AG20443 (cell line): ENCODE measurements at places on chromosomes 11 and 22.

GRCh38 chr22:37448516-37449127 lies 21.3 kb upstream of the ELFN2 start:
- no peak for DNase-seq

DNA sequence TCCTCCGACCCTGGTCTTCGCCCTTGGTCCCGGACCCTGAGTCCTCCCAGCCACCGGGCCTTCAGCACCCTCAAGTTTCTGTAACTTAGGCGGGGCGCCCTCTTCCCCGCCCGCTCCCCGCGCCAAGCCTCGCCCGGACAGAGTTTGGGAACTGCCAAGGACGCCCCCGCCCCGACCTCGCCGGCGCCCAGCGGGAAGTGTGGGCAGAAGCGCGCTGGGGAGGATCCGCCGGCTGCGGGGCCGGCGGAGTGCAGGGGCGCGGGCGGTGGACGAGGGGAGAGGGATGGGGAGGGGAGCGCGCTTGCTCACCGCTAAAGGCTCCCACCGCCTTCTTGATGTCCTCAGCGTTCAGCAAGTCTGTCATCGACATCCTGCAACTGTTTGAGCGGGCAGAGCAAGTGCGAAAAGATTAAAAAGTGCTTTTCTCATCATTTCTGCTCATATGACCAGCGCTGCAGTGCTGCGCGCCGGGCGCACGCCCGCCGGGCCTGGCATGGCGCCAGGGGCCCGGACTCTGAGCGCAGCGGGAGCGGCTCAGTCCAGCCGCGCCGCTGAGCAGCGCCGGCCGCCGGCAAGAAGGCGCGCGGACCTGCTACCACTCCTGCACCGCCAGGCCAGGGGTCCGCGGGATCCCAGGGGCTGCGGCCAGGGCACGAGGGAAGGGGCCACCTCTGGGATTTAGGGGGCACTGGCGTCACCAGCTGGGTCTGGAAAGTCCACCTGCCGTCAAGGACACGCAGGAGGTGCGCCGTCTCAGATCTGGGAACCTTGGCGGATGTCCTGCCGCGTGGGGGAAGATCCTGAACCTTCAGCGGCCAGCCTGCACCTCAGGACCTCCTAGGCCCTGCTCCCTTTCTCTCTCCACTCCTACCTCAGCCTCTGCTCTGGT lies at the start of gene PVALB:
TSS of gene PVALB (minus strand) at position 400 of the 889 bp plus-strand sequence. CDS start at position 370, 30 bp downstream.
- peak; percentile 76 for DNase-seq

DNA sequence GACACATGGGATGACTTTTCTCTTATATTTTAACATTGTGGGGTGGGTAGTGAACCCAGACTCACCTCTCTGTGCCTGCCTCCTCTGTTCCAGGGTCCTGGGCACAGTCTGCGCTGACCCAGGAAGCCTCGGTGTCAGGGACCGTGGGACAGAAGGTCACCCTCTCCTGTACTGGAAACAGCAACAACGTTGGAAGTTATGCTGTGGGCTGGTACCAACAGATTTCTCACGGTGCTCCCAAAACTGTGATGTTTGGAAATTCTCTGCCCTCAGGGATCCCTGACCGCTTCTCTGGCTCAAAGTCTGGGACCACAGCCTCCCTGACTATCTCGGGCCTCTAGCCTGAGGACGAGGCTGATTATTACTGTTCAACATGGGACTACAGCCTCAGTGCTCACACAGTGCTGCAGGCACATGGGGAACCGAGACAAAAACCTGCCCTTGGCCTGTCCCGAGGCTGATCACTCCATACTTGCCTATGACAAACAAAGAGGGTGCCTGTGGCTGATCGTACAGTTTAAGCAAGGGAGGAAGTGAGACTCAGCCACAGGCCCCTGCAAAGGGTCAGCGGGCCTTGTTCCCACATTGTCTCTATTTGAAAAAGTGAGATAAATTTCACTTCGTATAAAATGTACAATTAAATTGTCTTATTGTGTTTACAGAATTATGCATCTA lies 43.7 kb upstream of the TOP3B start:
- DNase-seq, result no peak

DNA sequence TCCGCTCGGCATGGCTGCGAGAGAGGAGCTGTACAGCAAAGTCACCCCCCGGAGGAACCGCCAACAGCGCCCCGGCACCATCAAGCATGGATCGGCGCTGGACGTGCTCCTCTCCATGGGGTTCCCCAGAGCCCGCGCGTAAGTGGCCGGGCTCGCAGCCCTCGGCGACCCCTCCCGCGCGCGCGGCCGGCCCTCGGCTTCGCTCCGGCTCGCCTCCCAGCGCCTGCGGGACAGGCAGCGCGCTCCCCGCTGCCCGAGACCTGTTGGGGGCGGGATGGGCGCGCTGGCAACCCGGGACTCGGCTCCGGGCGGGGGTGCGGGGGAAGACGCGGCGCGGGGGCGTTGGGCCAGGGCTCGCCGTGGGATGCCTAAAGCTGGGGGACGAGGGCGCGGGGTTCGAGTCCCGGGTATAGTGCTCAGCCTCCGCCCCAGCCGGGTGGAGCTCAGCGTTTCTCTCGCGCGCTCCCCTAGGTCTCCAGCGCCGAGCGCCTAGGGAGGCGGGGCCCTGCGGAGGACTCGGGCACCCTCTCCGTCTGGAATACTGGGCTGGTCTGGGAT lies 630 bp downstream of the UBASH3B start:
- DNase-seq, result peak; percentile 78
